Activated CD4-positive, alpha-beta T cell treated with anti-CD3 and anti-CD28 coated beads for 36 hours (primary cell): ENCODE measurements at places on chromosomes 6 and 20. TPM values are rescaled to one million over a fixed set of nuclear protein-coding genes. Genes with fewer than 3 reads are reported as not detected.
A peak's percentile ranks its signal among the peaks of the same experiment; 100 is the strongest.

Gene C6orf58
- not detected for total RNA-seq

Gene TMEM151B
- 0.09 TPM for total RNA-seq

Gene PPP1R16B
- 84.0 TPM for total RNA-seq

Gene PLA2G7
- total RNA-seq = not detected

Gene SAMD10
- 25.4 TPM for total RNA-seq

Gene TRIM10
- 0.11 TPM for total RNA-seq

Gene QRSL1
- total RNA-seq = 17.9 TPM

- DNase-seq = no peak
- no peak overlapping the region for H3K4me3 ChIP-seq
- peak overlapping the region; percentile 20 for H3K27ac ChIP-seq
- no peaks in the 10 kb centered on the region for H3K36me3 ChIP-seq
Observed at GRCh38 chr6:15961635-15962448, 167.0 kb upstream of the MYLIP start.

- H3K4me3 ChIP-seq = no peak overlapping the region
- no peaks in the 10 kb centered on the region for H3K4me1 ChIP-seq
- no peaks in the 10 kb centered on the region for H3K27me3 ChIP-seq
- no peak overlapping the region for H3K27ac ChIP-seq
Observed at GRCh38 chr6:166032366-166033200, 135.1 kb downstream of the TBXT start.

DNA sequence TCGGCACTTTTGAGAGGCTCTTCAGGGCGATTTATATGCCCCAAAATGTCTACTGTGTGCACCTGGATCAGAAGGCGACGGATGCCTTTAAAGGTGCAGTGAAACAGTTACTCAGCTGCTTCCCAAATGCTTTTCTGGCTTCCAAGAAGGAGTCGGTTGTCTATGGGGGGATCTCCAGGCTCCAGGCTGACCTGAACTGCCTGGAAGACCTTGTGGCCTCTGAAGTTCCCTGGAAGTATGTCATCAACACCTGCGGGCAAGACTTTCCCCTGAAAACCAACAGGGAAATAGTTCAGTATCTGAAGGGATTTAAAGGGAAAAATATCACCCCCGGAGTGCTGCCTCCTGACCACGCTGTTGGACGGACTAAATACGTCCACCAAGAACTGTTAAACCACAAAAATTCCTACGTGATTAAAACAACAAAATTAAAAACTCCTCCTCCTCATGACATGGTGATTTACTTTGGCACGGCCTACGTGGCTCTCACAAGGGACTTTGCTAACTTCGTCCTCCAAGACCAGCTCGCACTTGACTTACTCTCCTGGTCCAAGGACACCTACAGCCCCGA is 8.2 kb downstream of the GCNT2 start:
- peaks cover 64% of the 10 kb centered on the region for H3K4me1 ChIP-seq
- peaks cover 2% of the 10 kb centered on the region for H3K27me3 ChIP-seq

- H3K4me3 ChIP-seq = peak overlapping the region; percentile 76
- no peak for DNase-seq
- H3K4me1 ChIP-seq = peaks cover 36% of the 10 kb centered on the region
- H3K27ac ChIP-seq = peak overlapping the region; percentile 85
Observed at GRCh38 chr6:34249469-34250261, 859 bp upstream of the SMIM29 start.

DNA sequence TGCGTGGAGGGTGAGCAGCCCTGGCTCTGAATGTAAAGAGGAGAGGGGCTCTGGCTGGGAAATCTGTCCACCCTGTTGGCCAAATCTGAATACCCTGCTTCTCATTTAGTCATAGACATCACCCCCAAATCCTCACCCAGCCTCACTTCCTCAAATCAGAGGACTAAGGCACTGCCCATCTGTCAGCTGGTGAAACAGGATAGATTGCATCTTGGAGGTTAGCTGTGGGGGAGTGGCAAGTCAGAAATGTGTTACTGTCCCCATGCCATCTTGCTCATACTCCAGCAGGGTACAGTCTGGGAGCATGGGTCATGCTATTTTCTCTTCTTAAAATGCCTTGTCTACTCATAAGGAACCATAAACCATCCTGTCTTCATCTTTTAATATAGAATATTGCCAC is 9.5 kb upstream of the DTNBP1 start:
- no peak overlapping the region for H3K27ac ChIP-seq
- H3K4me3 ChIP-seq = no peak overlapping the region
- H3K27me3 ChIP-seq = peaks cover 9% of the 10 kb centered on the region

DNA sequence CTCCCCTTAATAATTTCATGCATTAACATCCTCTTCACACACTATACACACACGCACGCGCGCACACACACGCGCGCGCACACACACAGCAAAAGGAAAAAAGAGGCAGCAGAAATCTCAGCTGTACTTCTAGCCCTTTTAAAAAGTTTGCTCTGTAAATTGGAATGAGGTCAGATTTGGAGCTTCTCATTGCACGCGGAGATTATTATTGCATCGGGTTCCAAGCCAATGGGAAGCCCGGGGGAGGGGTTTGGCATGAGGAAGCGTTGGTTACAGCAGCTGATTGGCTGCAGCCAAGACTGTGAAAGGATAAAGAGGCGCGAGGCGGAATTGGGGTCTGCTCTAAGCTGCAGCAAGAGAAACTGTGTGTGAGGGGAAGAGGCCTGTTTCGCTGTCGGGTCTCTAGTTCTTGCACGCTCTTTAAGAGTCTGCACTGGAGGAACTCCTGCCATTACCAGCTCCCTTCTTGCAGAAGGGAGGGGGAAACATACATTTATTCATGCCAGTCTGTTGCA is at the start of gene SOX4:
Gene SOX4 (plus strand): TSS at position 340 of the 515 bp plus-strand sequence. CDS start 784 bp downstream, outside the sequence.
- peak within 1 kb of the TSS; percentile 77 for H3K27ac ChIP-seq
- H3K27me3 ChIP-seq = peaks cover 37% of the 10 kb centered on the region
- peaks cover 21% of the 10 kb centered on the region for H3K4me1 ChIP-seq
- no peak within 1 kb of the TSS for H3K4me3 ChIP-seq

DNA sequence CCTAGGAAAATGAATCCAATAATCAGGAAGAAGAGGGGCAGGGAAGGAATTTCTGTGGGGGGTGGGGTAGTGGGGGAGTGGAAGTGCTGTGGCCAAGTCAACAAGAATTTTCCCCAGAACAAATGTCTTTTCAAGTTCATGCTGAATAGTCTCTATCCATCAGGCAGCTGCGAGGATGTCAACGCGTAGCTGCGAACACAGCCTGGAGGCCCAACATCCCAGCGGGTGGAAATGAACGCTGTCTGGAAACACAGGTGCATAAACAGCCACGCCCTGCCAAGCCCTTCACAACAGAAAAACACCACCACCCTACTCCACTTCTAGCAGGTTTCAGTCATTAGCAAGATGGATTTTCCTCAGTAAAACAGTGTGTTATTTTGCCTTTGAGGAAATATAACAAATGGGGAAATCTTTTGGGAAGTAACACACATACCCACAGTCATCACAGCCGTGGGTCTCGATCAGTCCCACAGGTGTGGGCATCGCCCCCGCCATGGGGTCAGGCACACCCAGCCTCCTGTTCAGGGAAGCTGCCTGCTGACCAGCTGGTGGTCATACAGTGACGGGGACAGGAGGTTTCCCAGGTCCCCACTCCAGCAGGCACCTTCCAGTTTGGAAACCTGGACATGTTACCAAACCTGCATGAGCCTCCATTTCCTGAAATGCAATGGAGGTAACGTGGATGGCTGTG is 112.1 kb upstream of the THBS2 start:
- DNase-seq = no peak
- H3K4me3 ChIP-seq = no peak overlapping the region
- no peaks in the 10 kb centered on the region for H3K4me1 ChIP-seq

DNA sequence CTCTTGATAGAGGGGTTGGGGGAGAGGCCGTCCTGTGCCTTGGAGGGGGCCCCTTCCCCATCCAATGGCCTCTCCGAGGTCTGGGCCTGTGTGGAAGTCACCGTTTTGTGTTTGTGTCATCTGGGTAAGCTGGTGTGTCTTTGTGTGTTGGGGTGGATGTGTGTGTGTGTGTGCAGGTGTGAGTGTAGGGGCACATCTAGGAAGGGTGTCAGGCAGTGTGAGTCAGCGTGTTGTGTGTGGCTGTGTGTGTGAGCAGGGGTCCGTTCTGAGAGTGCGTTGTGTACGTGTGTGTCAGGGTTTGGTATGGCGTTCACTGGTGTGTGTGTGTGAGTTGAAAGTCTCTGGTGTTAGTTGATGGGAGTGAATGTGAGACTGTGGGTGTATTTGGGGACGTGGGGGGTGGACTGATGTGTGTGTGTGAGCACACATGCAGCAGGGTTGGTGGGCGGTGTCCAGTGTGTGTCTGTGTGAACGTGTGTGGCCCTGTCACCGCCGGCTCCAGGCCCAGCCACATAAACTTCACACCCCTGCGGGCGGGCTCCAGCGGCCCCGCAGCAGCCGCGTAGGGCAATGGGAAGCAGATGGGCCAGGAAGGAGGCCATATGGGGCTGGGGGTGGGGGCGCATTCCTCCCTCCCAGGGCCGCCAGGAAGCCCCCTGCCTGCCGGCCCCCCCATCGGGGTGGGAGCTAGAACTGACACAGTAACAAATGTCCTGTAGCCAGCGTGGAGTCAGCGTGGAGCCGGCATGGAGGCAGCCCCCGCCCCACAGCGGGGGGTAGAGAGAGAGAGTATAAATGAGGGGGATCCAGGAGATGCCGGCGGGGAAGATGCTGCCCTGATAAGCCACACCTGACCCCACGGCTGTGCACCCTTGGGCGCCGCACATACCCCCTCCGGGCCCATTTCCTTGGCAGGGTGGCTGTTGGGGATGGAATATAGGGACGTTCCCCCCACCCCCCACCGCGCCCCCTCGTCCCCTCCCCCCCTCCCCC is 32.1 kb downstream of the SNAI1 start:
- peaks cover 2% of the 10 kb centered on the region for H3K27me3 ChIP-seq
- no peak overlapping the region for H3K27ac ChIP-seq
- H3K4me3 ChIP-seq = no peak overlapping the region
- no peaks in the 10 kb centered on the region for H3K36me3 ChIP-seq

DNA sequence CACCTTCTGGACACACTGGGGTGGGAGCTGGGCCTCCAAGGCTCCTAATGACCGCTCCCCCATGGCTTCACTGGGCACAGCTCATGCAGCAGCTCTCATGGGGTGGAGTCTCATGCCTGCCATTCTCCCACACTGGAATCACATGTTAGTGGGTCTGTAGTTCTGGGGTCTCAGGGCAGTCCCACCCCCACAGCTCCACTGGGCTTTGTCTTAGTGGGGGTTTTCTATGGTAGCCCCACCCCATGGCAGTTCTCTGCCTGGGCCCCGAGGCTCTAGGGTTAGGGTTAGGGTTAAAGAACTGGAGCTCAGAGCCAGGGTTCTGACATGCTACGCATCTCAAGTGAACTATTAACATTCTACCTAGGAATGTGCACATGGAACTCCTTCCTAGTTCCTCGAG is 139.0 kb downstream of the PCSK2 start:
- no peak overlapping the region for H3K27ac ChIP-seq
- no peak overlapping the region for H3K4me3 ChIP-seq
- no peaks in the 10 kb centered on the region for H3K36me3 ChIP-seq
- H3K4me1 ChIP-seq = no peaks in the 10 kb centered on the region
- DNase-seq = no peak
- no peaks in the 10 kb centered on the region for H3K27me3 ChIP-seq

GRCh38 chr6:98463038-98464000 is 371.1 kb upstream of the POU3F2 start:
- no peaks in the 10 kb centered on the region for H3K4me1 ChIP-seq
- no peak overlapping the region for H3K4me3 ChIP-seq
- no peaks in the 10 kb centered on the region for H3K27me3 ChIP-seq
- H3K36me3 ChIP-seq = no peaks in the 10 kb centered on the region
- no peak for DNase-seq
- no peak overlapping the region for H3K27ac ChIP-seq

- H3K27ac ChIP-seq = no peak overlapping the region
- no peaks in the 10 kb centered on the region for H3K4me1 ChIP-seq
- H3K27me3 ChIP-seq = peaks cover 14% of the 10 kb centered on the region
Observed at GRCh38 chr6:125519367-125519766, 217.6 kb upstream of the HDDC2 start.

DNA sequence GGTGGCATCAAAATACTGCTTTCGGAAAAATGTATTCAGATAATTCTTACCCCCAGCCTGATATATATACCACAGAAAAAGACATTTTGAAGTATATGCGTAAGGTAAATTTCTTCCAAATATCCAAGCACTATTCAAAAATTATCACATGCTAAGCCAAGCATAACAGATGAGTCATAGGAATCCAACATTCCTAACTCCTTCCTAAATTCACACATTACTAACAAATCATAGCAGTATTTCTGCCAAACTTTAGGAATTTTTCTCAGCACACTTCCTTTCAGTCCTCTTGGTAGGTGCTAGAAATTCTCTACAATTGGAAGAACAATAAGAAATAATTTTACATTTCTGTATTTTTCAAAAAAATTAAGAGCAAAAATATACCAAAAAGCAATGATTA is 417.5 kb downstream of the EYS start:
- no peaks in the 10 kb centered on the region for H3K27me3 ChIP-seq
- DNase-seq = no peak
- H3K27ac ChIP-seq = no peak overlapping the region
- H3K4me1 ChIP-seq = no peaks in the 10 kb centered on the region
- H3K4me3 ChIP-seq = no peak overlapping the region

DNA sequence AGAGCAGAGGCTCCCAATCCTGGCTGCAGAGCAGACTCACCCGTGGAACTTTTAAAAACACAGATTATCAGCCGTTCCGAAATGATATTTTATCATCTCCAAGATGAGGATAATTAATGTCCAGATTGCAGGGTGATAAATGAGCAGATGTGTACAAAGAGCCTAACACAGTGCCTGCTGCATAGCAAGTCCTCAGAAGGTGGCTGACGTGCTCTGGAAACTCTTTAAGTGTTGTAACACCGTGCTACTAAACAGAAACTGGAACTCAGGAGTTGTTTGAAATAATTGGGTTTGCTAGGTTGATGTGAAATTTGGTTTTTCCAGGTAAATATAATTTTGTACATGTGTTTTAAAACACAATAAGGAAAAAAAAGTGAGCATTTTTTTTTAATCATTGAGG is 118.0 kb downstream of the ARMC2 start:
- DNase-seq = no peak
- H3K27me3 ChIP-seq = no peaks in the 10 kb centered on the region
- no peak overlapping the region for H3K4me3 ChIP-seq
- no peaks in the 10 kb centered on the region for H3K36me3 ChIP-seq
- H3K4me1 ChIP-seq = peaks cover 8% of the 10 kb centered on the region
- no peak overlapping the region for H3K27ac ChIP-seq
